ENCODE measurements at places on chromosomes 5 and 9.

GRCh38 chr9:134970719-134971118 is 53.0 kb upstream of the FCN1 start:
- DNase-seq, result no peak

DNA sequence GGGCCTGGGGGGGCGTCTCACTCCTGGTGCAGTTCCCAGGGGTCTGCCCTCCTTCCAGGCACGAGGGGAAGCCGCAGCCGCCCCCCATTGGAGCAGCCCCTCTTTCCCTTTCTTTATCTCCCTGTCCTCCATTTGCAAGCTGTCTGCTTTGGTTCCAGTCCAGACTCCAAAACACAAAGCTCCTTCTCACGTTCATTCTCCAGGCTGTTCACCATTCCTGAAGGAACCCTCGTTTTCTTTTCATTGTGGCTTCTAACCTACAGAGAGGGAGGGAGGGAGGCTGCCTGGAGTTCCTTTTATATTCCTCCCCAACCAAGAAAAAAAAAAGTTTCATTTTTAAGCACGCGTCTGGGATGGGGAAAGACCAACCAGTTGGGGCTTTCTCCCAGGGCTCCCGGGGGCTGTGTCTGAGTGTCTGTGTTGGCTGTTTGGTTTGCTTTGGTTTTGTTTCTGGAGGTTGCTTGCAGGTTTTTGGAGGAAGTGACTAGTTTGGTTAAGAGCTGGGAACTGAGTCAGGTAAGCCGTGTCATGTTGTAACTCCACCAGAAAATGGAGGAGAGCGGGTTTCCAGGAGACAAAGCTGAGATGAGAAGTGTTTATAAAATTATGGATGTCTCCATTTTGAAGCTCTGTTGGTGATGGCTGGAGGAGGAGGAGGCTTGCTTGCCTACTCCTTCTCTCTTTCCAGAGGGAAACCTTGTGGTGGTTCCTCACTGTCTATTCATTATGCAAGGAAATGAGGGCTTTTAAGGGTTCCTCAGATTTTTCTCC is 1.6 kb downstream of the ZNF462 start:
- no peak for DNase-seq

GRCh38 chr5:143284521-143284920 is 119.0 kb downstream of the NR3C1 start:
- DNase-seq, result no peak

GRCh38 chr5:134566741-134567221 is 41.3 kb downstream of the JADE2 start:
- no peak for DNase-seq

GRCh38 chr5:125756456-125756855 is 666.8 kb upstream of the GRAMD2B start:
- no peak for DNase-seq

- no peak for DNase-seq
Measured at GRCh38 chr9:33029231-33029786, 4.2 kb downstream of the DNAJA1 start.

DNA sequence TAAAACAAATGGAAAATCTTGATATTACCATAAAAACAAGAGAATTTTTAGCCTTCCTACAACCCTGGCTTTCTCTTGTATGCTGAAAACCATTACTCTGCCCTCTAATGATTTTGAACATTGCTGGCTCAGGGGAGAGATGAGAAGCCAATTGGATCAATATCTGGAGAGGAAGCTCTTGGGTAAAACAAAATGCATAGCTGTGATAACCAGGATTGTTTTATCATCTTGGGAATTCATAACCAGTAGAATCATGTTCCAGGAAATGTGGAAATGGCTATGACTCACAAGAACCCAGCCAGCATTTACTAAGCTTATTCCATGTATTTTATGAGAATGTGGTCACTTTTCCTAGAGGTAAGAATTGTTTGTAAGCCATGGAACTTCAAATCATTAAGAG is 51.1 kb upstream of the CTNND2 start:
- no peak for DNase-seq

- DNase-seq, result no peak
Measured at GRCh38 chr9:109205526-109205925, 38.5 kb upstream of the FRRS1L start.

DNA sequence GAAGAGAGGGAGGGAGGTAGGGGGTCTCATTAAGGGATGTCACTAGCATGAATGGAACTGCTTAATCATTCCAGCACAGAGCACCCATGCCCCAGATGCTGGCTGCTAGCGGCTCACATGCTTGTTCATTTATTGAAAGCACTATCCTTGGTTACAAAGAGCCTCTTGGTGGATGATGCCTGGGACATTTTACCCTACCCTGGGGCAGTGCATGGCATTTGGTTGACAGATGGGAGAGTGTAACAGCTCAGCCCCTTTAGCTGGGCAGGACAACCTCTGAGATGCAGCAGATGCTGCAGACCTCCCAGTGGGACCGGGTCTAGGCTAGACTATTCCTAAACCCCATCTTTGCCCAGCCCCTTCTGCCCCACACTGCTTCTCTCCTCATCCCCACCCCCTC is 46.9 kb upstream of the TCERG1 start:
- DNase-seq, result no peak

DNA sequence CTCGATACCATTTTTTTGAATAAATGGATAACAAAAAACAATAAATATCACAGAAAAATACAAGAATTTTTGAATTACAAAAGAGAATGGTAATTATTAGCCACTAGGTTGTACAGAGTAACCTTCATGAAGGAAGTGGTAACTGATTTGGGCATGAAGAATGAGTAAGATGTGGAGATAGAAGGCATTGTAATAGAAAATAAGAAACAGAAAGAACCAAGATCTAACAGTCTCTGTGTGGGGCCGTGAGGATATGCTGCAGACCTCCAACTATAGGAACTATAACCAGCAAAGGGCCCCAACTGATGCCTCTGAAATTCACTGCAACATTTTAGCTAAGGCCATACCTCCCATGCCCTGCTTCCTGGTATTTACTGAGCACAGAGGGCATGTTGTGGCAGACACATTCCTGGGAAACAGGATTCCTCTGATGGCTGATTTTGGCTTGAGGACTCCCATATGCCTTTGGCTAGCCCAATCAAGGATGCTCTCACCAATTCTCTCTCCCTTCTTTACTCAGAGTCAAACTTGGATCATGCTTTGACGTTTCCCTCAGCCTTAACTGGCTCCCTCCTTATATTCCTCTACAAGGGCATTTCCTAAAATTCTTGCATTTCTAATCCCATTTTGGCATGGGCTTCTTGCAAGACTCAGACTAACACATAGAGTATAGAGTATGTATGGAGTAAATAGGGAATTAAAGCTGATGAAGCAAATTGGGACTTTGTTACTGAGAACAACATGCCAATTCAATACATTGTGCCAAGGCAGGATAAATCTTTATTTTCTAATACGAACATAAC is 208.9 kb downstream of the PDE4D start:
- no peak for DNase-seq

- DNase-seq, result no peak
Measured at GRCh38 chr9:132042324-132042723, 37.3 kb downstream of the MED27 start.

- no peak for DNase-seq
Measured at GRCh38 chr5:169442403-169442874, 141.1 kb upstream of the SPDL1 start.

DNA sequence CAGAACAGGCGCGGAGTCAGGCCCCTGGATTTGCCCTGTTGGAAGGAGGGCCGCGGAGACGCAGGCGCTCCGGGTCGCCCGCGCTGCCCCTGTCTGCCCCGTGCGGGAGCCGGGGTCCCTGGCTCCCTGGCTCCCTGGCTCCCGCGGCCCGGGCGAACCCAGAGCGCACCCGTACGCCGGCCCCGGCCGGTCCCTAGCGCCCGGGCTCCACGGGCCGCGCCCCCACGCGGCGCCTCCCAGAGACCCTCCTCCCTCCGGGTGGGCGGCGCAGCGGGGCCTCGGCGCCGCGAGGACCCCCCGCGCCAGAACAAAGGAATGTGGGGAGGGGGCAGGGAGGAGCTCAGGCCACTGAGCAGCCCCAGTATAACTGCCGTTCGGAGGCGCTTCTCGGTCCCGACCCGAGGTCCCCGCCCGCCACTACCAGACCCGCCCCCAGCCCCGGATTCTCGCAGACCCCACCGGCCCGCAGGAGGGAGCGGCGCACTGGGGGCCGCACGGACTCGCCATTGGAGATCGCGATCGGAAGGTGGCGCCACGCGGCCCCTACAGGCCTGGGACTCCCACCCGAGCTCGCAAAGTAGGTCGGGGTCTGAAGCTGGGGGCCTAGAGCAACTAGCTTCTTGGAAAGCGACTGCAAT is 2.4 kb downstream of the NFIL3 start:
- DNase-seq, result no peak

DNA sequence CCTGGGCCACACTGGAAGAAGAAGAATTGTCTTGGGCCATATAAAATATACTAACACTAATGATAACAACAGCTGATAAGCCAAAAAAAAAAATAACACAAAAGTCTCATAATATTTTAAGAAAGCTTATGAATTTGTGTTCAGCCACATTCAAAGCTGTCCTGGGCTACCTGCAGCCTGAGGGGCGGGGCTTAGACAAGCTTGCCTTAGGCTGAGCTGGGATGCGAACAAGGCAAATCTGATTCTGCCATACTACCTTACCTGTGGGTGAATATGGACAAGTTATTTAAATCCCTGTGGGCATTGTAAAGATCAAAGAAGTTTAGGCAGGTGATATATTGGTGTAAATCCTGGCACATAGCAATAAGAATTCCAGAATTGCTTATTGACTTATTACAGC is 212.3 kb upstream of the ATP10B start:
- DNase-seq, result no peak

DNA sequence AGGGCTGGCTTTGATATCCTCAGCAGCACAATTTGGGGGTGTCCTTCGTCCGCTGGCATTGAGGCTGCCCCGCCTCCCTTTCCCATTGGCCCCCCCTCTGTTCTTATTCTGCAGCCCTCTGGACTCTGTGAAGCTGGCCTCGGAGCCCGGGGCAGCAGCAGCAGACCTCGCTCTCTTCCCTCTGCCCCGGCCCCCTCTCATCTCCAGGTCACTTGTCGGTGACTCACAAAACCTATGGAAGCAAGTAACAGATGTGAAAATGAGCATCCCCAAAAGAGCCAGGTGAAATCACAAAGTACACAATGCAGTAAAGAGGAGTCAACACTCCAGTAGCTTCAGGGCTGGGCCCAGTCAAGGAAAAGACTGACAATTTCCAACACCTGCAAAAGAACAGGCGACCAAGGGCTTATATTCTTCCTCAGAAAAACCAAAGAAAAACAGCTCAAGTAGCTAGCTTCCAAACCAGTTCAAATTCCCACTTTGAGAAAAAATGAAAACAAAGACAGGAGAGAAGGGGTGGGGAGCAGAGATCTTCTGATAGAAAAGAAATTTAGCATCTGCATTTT is 97.5 kb downstream of the ZNF608 start:
- DNase-seq, result no peak

GRCh38 chr9:14127656-14128055 is 186.3 kb downstream of the NFIB start:
- no peak for DNase-seq

GRCh38 chr5:158884827-158885518 is 214.7 kb downstream of the EBF1 start:
- DNase-seq, result no peak

DNA sequence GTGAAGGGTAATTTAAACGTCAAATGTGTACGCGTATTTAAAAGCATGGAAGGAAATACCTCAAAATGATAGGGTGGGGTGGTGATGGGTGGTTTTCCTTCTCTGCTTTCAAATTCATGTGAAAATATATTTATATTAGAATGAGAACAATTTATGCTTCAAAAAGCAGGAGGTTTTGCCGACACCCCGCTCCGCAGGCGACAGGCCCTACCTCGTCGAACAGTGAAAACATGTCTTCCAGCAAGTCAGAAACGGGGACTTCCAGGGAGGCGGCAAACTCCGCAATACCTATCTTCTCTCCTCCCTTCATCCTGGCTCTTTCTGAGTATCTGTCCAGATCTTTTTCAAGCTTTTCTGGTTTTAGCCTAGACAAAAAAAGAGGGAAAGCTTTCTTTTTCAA is 28.5 kb upstream of the SLC6A3 start:
- DNase-seq, result no peak

- no peak for DNase-seq
Measured at GRCh38 chr5:174094857-174095606, 49.5 kb downstream of the NSG2 start.

GRCh38 chr9:127873223-127873691 is 4.2 kb downstream of the AK1 start:
- no peak for DNase-seq

DNA sequence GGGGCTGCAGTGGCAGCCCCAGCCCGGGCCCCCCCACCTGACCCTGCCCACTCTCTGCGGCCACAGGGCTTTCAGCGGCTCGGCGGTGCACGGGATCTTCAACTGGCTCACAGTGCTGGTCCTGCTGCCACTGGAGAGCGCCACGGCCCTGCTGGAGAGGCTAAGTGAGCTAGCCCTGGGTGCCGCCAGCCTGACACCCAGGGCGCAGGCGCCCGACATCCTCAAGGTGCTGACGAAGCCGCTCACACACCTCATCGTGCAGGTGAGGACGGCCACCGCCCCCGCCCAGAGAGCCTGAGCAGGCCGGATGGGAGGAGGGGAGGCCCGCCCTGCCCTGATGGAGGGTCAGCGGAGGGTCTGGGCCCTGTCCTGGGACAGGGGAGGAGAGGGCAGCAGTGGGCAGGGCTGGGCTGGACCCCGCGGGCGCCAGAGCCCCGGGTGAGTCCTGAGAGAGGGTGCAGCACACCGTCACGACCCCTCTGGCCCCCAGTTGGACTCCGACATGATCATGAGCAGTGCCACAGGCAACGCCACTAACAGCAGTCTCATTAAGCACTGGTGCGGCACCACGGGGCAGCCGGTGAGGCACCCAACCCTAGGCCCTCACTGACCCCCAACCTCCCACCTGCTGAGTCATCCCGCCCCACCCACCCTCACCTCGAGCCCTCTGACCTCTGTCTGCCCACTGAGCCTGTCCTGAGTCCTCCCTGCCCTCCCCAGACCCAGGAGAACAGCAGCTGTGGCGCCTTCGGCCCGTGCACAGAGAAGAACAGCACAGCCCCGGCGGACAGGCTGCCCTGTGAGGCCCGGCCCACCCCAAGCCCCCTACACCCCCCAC is 2.7 kb downstream of the SLC34A3 start:
- DNase-seq, result no peak

GRCh38 chr9:127450243-127450760 is 904 bp downstream of the RPL12 start:
- no peak for DNase-seq

DNA sequence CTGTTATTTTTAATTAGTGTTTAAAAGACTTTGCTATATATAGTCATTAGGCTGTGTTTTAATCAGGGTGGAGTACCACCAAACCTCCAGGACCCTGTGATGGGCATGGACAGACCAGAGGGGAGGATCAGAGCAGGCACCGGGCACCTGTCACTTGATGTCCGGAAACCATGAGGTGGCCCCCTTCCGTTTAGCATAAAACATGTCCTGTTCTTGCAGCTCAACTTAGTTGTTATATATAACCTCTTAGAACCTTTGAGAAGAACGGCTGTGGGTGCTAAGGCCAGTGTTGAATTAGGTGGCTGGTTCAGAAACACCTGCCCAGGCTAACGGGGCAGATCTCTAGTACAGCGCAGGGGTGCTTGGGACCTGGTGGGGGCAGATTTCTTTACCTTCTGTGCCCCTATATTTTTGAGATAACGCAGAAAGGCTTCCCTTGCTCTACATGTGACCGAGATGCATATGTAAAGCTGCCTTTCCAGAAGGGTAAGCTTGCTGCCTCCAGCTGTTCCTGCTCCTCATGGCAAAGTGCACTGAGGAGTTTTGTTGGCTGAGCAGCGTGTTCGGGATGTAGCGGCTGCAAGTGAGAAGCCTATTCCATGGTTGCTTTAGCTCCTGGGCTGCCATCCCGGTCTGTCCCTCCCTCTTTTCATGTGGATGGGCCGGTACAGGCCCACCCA is 255.5 kb downstream of the FANCC start:
- no peak for DNase-seq

GRCh38 chr5:7391814-7392692 is 3.9 kb upstream of the ADCY2 start:
- DNase-seq, result no peak
